ENCODE measurements at places on chromosomes 6 and 20. TPM values are rescaled to one million over a fixed set of nuclear protein-coding genes. Genes with fewer than 3 reads are reported as not detected.
A peak's percentile ranks its signal among the peaks of the same experiment; 100 is the strongest.

The PXDC1 gene
- total RNA-seq, result 22.5 TPM

The TGM2 gene
- 38.0 TPM for total RNA-seq

The EPPIN gene
- not detected for total RNA-seq

The SOBP gene
- total RNA-seq, result 14.8 TPM

The C6orf132 gene
- total RNA-seq, result 0.34 TPM

The CARMIL1 gene
- 0.34 TPM for total RNA-seq

The TRAPPC3L gene
- total RNA-seq, result not detected

The ZBTB12 gene
- 1.6 TPM for total RNA-seq

The COL10A1 gene
- not detected for total RNA-seq

The TREML2 gene
- total RNA-seq, result 0.06 TPM

The TCF19 gene
- 2.3 TPM for total RNA-seq

The SLPI gene
- 5.7 TPM for total RNA-seq

The GNRH2 gene
- total RNA-seq, result not detected

- DNase-seq, result no peak
Measured at GRCh38 chr6:209432-210103, 82.7 kb upstream of the DUSP22 start.

GRCh38 chr6:150320442-150320841 lies 48.4 kb upstream of the IYD start:
- peak; percentile 90 for DNase-seq

DNA sequence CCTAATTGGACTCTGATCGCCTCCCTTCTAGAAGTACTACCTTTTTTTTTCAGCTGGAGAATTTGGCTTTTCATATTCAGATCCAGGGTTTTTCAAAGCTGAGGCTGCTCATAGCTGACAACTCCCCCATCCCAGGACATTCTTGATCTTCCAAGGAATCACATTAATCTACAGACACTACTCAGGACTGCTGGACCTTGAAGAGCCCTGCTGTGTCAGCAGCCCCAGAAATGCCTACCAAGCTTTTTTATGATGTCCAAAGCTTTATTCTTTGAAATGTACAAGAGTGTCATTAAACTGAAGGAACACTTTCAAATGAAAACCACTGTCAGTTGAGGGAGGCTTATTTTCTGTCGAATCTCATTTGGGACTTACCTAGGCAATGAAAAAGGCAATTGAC lies 704.1 kb downstream of the PTPRT start:
- no peak for DNase-seq

DNA sequence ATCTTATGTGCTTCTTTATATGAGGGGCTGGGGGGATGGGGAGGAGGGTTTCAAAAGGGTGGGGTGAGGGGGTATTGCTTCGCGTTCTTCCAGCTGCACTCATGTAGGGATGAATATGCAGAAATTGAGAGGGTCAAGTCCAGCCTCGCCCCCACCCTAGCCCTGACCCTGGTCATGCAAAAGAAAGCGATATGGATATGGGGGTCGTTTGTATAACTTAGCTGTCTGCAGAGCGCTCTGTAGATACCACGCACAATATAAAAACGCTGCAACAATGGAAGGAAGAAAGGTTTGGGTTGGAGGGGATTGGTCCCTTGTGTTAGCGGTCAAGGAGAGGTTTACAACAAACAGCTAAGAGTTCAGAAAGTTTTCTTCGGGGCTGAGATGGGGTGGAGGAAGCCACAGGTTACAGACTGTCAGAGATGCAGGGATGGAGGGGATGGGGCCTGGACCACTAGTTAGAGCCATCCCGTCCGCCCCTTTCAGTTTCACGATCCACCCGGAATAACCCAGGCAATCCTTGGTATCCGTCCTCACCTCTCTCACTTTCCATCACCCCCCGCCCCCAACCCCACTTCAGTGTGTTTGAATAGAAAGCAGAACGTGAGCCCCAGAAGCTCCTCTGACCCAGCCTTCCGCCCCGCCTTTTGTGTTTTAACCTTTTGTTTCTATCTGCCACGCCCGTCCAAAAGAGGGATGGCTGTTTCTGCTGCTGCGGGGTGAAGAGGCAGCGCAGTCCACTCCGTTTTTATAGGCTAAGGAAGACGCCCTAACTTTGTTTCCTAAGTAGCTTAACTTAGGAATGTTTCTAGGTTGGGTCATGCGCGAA lies 73.5 kb downstream of the SOX4 start:
- DNase-seq, result peak; percentile 43

DNA sequence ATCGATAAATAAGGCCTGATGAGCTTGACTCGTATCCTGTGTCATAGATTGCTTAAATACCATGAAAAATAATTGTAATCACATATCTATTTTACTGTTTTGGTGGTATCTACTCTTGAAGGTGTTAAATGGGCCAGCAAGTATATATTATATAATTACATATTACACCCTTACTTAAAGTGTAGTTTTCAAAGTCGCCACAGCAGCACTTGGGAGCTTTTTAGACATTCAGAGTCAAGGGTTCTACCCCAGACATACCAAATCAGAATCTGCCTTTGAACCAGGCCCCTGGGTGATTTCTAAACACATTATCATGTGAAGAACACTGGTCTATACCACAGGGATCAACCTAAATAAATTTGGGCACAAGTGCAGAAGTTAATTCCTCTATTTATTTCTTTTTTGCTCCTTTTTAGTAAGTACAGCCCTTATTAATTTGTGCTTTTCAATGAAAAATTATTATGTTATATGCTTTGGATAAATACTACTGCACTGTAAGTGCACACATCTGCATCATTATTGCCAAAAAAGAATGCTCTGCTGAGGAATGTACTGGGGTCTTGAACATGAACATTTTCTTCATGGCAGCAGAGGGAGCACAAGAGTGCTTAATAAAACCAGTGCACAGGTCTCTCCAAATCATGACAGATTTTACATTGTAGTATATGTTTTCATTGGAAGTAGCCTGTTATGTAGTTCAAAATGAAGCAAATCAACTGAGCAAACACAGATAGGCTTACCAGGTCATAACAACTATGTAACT lies 3.1 kb upstream of the ATXN1 start:
- DNase-seq, result no peak

DNA sequence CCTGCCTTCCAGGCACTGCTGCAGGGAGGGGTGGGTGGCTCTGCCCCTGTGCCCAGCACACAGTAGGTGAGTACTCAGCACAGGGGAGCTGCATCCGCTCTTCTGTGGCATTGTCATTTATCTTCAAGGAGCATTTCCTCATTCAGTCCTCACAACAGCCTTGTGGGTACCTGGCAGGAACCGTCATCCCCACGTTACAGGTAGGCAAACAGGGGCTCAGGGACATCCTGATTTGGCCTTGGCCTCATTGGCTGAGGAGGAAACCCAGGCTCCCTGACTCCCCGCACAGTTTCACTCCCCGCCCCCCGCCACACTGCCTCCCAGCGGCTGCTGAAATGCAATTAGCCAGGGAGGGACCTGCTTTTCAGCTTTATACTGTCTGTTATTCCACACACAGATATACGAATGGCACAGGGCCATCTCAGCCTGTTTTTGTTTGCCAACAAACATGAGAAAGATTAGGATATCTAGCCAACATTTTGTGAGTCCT lies 24.2 kb upstream of the PNPLA1 start:
- DNase-seq, result no peak

- no peak for DNase-seq
Measured at GRCh38 chr20:59730722-59731121, 126.4 kb downstream of the PHACTR3 start.

GRCh38 chr20:38730989-38731737 lies 6.9 kb downstream of the SLC32A1 start:
- DNase-seq, result peak; percentile 62

DNA sequence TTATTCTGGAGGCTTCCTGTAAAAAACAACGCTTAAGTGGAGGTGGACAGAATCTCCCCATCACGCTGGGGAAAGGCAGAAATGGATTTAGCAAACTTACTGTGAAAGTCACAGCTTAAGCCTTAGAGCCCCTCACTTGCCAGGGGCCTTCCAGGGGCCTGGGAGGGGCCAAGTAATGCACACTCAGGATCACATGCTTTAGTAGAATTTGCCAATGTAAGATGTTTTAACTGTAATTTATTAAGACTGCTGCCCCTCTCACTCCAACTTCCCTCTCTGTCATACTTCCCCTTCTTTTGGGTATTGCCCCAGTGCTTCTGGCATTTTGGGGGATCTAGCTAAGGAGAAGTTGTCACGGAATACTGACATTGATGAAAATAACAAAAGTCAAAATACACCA lies 12.6 kb upstream of the ADA start:
- no peak for DNase-seq

GRCh38 chr20:1177680-1178079 lies 7.1 kb downstream of the TMEM74B start:
- no peak for DNase-seq

- DNase-seq, result no peak
Measured at GRCh38 chr20:12051206-12052163, 133.8 kb downstream of the BTBD3 start.

GRCh38 chr6:26640806-26641205 lies 18.7 kb downstream of the ZNF322 start:
- no peak for DNase-seq

- no peak for DNase-seq
Measured at GRCh38 chr6:130115036-130115435, 96.7 kb downstream of the L3MBTL3 start.

- no peak for DNase-seq
Measured at GRCh38 chr6:89662659-89663223, 24.2 kb upstream of the LYRM2 start.

- no peak for DNase-seq
Measured at GRCh38 chr20:45091366-45091765, 9.6 kb downstream of the KCNS1 start.

DNA sequence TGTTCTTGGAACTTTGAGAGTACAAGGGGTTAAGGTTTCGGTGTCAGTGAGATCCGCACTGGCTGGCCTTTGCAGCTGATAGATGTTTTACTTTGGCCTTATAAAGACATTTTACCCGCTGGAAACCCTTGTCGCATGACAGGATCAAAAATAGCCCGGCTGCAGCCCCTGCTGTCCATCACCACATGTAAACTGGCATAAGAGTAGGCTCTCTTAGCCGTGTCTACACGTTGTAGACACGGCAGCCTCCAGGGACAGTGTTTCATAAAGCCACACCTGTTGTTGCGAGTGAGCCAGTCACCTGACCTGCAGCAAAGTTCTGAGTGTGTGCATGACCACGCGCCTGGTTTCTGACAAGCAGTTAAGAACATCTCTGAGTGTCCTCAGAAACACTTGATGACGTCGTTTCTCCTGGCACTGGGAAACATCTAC lies 8.5 kb downstream of the RBM24 start:
- DNase-seq, result peak; percentile 92

DNA sequence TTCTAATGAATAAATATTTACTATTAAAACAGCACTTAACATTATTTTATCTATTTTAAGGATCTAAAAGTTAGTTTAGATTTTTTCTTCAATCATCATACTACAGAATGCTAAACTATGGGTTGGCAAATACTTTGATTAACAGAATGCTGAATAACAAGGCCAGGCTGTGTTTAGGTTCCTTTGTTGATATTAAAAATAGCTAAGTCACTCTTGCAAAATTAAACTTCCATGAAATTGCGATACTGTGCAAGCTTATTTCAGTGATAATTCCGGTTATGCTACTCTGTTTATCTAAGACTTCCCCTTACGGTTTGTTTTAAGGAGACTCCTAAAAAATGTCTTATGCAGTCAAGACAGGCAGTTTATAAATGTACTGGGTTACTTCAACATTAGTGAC lies 2.8 kb downstream of the RNF24 start:
- no peak for DNase-seq

DNA sequence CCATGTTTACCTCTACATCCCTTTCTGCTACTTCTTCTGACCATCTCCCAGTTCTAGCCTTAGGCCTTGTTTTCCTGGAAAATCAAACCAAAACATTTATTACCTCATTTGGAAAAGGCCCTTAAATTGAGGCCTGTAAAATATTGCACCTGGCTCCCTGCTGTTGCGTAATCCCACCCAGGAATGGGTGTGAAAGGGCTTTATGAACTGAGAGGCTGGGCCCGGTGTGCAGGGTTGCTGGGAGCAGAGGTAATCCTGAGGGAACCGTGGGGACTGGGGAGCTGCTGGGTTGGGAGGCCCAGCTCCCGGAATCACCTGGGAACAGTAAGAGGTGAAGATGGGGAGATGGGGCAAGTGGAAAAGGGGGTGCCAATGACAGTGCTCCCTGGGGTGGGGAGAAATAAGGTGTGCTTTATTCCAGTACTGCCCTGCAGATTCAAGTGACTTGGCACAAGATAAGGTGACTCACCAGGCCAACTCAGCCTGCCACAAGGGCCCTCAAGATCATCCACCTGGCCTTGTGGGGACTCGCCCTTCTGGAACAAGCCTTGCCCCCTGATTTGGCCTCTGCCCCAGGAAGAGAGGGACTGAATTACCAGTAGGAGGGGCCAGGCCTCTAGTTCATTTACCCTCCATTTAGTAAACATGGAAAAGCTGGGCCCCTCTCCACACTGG lies 44.2 kb downstream of the KCNK5 start:
- no peak for DNase-seq

DNA sequence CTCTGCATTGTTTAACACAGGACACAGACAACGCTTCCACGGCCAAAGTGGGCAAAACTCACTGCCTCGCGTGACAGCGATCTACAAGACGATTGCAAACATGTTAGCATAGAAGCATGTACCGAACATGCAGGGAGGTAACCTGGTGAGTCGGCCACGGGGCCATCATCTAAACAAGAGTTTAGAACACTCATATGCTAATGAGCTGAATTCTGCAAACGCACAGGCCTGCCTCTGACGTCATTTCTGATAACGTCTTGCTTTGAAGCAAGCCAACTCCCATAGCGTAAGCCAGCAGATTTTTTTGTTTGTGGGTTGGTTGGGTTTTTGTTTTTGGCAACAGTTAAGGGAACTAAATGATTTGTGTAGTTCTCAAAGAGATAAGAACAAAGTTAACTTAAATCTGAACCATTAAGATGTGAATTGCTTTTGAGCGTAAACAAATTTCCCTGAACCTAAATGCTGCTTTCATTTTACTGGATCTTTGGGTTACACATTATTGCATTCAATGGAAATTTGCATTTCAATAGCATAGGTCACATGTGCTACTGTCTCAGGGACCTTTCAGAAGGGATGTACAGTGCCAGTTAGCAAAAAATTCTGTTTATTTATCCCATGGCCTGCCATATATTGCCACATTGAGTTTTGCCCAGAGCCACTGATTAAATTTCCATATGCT lies 184.5 kb upstream of the PDE10A start:
- no peak for DNase-seq

DNA sequence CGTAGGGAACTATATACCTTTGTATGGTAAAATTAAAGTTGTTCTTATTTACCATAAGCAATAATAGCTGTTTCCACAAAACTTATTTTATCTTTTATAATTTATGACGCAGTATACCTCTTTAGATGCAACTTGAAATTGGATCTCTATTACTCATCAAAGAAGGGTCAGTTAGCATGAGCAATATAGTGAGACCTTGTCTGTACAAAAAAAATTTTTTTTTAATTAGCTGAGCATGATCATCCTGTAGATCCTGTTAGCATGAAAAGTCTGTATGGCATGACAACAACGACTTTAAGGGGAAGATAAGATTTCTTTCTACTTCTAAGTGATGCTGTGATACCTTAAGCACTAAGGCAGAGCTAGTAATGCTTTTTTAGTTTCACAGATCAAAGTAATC lies 5.9 kb downstream of the ALDH5A1 start:
- no peak for DNase-seq

GRCh38 chr6:133701633-133702331 lies 187.1 kb upstream of the TCF21 start:
- no peak for DNase-seq
